ENCODE measurements at places on chromosomes 1 and 21. TPM values are rescaled to one million over a fixed set of nuclear protein-coding genes. Genes with fewer than 3 reads are reported as not detected.

- peaks cover 41% of the 10 kb centered on the region for H3K36me3 ChIP-seq
- DNase-seq, result no peak
- peak overlapping the region; percentile 59 for H3K27ac ChIP-seq
- H3K4me3 ChIP-seq, result no peak overlapping the region
- no peaks in the 10 kb centered on the region for H3K27me3 ChIP-seq
These were observed 17.1 kb downstream of the SOAT1 start for GRCh38 chr1:179310721-179311120.

DNA sequence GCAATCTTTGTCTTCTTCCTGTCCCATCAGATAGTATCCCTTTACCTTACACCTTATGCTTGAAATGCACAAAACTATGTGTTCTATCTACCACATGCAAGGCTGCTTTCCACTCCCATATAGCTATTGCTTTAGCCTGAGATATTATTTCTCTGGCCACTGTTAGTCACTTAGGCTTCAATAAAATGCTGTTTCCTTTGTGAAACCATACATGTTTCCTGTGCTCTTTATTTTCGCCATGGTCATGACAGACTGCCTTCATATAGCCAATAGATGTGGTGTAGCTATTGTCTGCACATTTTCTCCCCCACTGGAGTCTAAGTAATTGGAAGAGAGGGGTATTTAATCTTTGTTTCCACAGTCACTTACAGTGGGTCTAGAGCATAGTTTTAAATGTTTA lies 108.4 kb downstream of the GREM2 start:
- no peak overlapping the region for H3K4me3 ChIP-seq
- H3K4me1 ChIP-seq, result no peaks in the 10 kb centered on the region
- H3K36me3 ChIP-seq, result no peaks in the 10 kb centered on the region
- DNase-seq, result no peak

GRCh38 chr21:30168086-30168485 lies 1.5 kb upstream of the CLDN17 start:
- H3K27ac ChIP-seq, result no peak overlapping the region
- H3K36me3 ChIP-seq, result no peaks in the 10 kb centered on the region
- DNase-seq, result no peak
- peaks cover 5% of the 10 kb centered on the region for H3K27me3 ChIP-seq

The PBX1 gene
- 0.18 TPM for total RNA-seq
